CD4-positive, CD25-positive, alpha-beta regulatory T cell (primary cell): ENCODE measurements at places on chromosomes 13 and 19. TPM values are rescaled to one million over a fixed set of nuclear protein-coding genes. Genes with fewer than 3 reads are reported as not detected.

- no peak for DNase-seq
Measured at GRCh38 chr19:17602872-17603510, 47.5 kb downstream of the COLGALT1 start.

GRCh38 chr19:41926763-41927496 is 1.3 kb downstream of the ERFL start:
- DNase-seq, result no peak

GRCh38 chr19:39021063-39021462 is 11.3 kb downstream of the FBXO27 start:
- DNase-seq, result no peak

Gene CEACAM1
- 7.0 TPM for total RNA-seq

DNA sequence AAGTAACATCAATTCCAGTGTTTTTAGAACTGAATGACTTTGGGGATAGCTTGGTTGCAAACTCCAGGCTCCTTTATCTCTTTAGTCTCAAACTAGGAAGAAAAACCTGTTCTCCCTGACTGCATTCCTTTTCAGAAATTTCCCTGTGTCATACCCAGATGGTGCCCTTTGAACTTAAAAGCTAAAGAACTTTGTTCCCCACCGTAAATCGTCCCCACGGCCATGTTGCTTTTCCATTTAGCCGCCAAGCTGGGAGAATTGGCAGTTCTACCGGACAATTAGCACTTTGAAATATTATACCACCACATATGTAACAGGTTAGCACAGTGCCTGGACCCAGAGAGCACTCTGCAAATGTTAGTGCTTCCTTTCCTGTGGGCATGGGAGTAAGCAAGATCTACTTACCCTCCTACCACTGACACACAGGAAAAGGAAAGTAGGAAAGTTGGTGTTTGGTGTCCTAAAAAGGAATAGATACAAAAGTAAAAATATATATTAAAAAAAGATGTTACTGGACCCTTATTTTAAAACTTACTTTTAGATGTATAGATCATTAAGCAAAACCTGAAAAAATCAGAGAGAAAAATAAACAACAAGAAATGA is 191.9 kb upstream of the MIR17HG start:
- DNase-seq, result no peak

DNA sequence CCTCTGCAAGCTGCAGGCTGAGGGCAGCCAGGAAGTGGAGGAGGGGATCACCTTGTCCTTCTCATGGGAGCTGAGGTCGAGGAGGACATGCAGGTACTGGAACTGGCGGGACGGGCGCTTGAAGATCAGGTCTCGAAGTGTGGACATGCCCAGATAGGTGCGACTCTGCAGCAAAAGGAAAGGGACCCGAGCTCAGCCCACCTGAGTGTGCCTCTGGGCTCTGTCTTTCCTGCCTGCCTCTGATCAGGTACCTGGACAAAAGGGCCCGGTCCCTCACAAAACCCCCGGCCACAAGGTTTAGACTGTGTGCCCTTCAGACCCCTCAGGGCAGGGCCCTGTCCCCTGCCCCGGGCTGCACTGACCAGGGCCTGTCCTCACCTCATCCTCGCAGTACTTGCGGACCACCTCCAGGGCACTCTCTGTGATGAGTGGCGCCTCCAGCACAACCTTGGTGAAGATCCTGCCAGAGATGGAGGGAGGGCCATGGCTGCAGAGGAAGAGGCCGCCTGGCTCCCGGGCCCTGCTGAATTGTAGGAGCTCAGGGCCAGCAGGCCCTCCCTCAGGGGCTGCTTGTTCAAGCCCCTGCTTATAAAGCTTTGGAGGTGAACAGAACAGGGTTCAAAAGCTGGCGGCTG is 12.5 kb upstream of the RSPH6A start:
- DNase-seq, result no peak

Gene SMIM44
- total RNA-seq, result not detected
